HFFc6 (cell line): ENCODE measurements at places on chromosomes 16 and 17. TPM values are rescaled to one million over a fixed set of nuclear protein-coding genes. Genes with fewer than 3 reads are reported as not detected.
A peak's percentile ranks its signal among the peaks of the same experiment; 100 is the strongest.

- no peak overlapping the region for H3K4me3 ChIP-seq
- H3K27me3 ChIP-seq = peaks cover 2% of the 10 kb centered on the region; the same call in 1 of the 2 replicates
- H3K36me3 ChIP-seq = peaks cover 16% of the 10 kb centered on the region; the same call in 1 of the 2 replicates
Observed at GRCh38 chr16:12011565-12011964, 35.0 kb downstream of the SNX29 start.

The MEOX1 gene
- not detected in 3 replicates for total RNA-seq

The GPR179 gene
- 0.02 TPM in 1 of 3 replicates, not detected in the others for total RNA-seq

DNA sequence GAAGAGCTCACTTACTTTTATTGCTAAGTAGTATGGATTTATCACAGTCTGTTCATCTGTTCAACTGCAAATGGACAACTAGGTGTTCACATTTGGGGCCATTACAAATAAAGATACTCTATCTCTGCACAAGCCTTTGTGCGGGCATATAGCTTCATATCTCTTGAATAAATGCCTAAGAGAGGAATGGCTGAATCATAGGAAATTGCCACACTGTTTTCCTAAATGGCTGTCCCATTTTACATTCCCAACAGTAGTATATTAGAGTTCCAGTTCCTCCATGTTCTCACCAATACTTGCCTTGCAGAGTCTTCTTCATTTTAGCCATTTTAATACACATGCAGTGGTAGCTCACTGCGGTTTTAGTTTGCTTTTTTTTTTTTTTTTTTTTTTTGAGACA is 20.5 kb downstream of the NSMCE1 start:
- H3K36me3 ChIP-seq = peaks cover 18% of the 10 kb centered on the region
- no peak for DNase-seq
- H3K4me3 ChIP-seq = no peak overlapping the region

DNA sequence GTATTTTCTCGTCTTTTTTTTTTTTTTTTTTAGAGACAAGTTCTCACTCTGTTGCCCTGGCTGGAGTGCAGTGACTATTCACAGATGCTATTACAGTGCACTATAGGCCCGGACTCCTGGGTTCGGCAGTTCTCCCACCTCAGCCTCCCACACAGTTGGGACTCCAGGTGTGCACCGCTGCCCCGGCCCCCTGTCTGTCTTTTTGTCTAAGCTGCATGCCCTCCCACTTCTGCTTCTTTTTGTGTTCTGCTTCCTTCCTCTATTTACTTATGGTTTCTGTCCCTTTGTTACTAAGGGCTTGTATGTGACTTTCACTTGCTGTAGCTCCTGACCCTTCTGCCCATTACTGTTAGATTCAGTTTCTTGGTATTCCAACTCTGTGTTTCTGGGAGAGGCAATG is 20.5 kb downstream of the SLC7A6 start:
- no peak for DNase-seq
- H3K4me3 ChIP-seq = no peak overlapping the region
- H3K4me1 ChIP-seq = peaks cover 43% of the 10 kb centered on the region
- no peaks in the 10 kb centered on the region; the same call in 1 of the 2 replicates for H3K27me3 ChIP-seq
- H3K36me3 ChIP-seq = peaks cover 59% of the 10 kb centered on the region
- 0 out of 2 replicates have a peak overlapping the region, but pooled peaks have one; percentile 8 for H3K27ac ChIP-seq

DNA sequence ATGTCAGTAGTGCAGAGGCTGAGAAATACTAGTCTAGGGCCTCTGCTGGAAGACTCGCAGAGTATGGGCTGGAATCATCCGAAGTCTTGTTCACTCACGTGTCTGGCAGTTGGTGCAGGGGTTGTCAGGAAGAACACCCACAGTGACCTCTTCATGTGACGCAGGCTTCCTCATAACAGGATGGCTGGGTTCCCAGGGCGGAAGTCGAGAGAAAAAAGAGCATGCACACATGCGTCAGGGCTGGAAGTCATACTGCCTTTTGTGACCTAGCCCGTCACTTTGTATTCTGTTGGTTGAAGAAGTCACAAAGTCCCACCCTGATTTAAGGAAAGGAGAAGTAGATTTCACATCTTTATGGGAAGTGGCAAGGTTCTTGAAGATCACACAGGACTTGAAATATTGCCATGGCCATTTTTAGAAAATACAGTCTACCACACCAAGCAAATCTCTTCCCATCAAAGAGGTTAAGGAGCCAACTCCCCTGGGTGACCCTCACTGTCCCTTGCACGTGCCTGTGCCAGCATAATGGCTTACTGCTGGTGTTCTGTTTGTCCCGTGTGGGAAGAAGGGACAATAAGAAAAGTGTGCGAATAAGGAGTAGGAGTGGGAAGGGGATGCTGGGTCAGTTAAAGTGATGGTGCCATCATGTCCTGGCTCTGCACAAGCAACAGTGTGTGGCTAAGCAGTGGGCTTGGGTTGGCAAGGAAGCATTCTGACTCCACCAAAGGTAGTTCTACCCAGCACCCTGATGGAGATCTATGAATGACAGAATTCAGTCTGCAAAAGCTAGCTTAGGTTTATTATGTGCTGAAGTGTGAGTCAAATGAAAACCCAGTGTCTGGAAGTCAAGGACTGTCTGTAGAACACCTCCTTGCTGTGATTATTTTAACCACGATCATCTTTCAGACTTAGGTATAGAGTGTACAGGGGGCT is 28.1 kb downstream of the HEATR3 start:
- H3K27ac ChIP-seq = peak overlapping the region; percentile 18; the same call in 1 of the 2 replicates
- H3K4me1 ChIP-seq = peaks cover 22% of the 10 kb centered on the region
- H3K36me3 ChIP-seq = peaks cover 20% of the 10 kb centered on the region
- no peak for DNase-seq
- no peak overlapping the region for H3K4me3 ChIP-seq

The GPR139 gene
- not detected in 2 replicates for total RNA-seq

GRCh38 chr16:27326251-27326650 is 12.5 kb downstream of the IL4R start:
- peaks cover 68% of the 10 kb centered on the region for H3K4me1 ChIP-seq
- H3K4me3 ChIP-seq = no peak overlapping the region
- H3K27me3 ChIP-seq = peaks cover 1% of the 10 kb centered on the region; the same call in 1 of the 2 replicates
- DNase-seq = no peak
- H3K27ac ChIP-seq = peak overlapping the region; percentile 98

DNA sequence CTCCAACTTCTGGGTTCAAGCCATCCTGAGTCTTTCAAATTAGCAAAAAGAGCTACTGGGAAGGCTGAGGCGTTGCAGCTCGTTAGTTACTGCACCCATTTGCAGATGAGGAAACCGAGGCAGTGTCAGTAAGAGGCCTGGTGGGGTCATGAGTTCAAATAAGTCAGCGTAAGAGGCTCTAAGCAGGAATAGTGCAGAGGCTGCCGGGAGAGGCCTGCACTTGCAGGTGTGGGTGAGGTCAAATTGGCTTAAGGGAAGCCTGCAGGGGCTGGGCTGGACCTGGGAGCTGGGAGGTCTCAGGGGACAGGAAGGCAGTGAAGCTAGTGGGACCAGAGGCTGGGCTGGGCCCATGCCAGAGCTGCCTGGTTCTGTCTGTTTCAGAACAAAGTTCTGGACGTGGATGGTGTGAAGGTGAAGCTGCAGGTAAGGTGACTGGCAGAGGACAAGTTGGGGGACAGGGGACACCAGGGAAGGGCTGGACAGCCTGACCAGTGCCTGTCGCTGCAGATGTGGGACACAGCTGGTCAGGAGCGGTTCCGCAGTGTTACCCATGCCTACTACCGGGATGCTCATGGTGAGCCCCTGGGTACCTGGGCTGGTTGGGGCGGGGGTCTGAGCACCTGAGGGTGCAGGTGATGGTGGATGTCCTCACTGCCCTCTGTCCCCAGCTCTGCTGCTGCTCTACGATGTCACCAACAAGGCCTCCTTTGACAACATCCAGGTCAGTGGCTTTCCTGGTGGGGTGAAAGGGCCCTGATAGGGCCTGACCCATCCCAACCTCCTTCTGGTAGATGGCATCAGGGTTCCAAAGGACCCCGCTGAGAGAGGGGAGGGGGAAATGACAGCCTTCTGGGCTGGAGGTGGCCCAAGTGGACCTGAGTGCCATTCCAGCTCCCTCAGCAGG is 3.0 kb downstream of the RAB26 start:
- H3K4me1 ChIP-seq = peaks cover 29% of the 10 kb centered on the region
- peaks cover 43% of the 10 kb centered on the region for H3K27me3 ChIP-seq
- H3K36me3 ChIP-seq = peaks cover 31% of the 10 kb centered on the region
- H3K4me3 ChIP-seq = peak overlapping the region; percentile 91
- H3K27ac ChIP-seq = peak overlapping the region; percentile 92

- H3K27me3 ChIP-seq = peaks cover 36% of the 10 kb centered on the region
- H3K27ac ChIP-seq = no peak overlapping the region
- no peaks in the 10 kb centered on the region for H3K36me3 ChIP-seq
- H3K4me1 ChIP-seq = no peaks in the 10 kb centered on the region
- peak; percentile 41 for DNase-seq
Observed at GRCh38 chr17:57747221-57748017, 2.3 kb upstream of the CCDC182 start.

The DLX3 gene
- total RNA-seq = not detected in 3 replicates

The NPIPA2 gene
- total RNA-seq = 3.7 TPM in 1 of 3 replicates, not detected in the others

The TM4SF5 gene
- total RNA-seq = not detected in 3 replicates

DNA sequence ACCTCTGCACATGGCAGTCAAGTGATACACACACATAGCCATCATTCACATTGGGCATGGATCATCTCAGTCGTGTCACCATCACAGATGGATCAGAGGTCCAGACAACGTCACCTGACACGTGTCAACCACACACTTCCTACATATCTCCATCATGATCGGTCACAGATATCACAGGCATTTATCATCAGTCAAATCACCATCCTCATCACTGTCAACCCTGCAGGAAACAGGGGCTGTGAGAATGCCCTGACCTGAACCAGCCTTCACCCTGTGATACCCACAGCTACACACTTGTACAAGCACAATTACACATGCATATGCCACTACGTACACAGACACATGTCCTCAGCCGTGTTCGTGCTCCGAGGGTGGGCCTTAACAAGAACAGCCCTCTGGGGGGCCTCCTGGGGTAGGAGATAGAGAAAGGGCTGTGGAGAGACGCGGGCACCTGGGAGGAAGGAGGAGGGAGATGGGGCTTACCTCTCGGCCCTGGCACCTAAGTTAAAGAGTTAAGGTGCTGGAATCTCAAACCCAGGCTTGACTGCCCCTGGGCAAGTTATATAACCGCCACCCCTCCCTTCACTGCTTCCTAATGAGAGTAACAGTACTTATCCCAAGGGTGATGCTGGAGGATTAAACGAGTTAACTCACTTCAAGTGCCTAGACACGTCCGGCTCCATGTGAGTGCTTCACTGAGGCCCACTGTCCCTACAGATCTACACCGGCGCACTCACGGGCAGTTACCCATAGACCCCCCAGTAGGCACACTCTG is 1.1 kb downstream of the SLC12A4 start:
- peaks cover 5% of the 10 kb centered on the region; the same call in 1 of the 2 replicates for H3K27me3 ChIP-seq
- peak overlapping the region; percentile 100 for H3K4me3 ChIP-seq
- peak overlapping the region; percentile 97 for H3K27ac ChIP-seq
- H3K36me3 ChIP-seq = peaks cover 41% of the 10 kb centered on the region
- DNase-seq = peak; percentile 45

The XYLT2 gene
- total RNA-seq = 39.9 to 46.1 TPM (median 39.9 TPM) in 3 replicates

The MYH13 gene
- total RNA-seq = not detected in 3 replicates

- H3K27me3 ChIP-seq = no peaks in the 10 kb centered on the region; the same call in 1 of the 2 replicates
- H3K36me3 ChIP-seq = peaks cover 35% of the 10 kb centered on the region
- H3K4me1 ChIP-seq = peaks cover 64% of the 10 kb centered on the region
- peak overlapping the region; percentile 96 for H3K27ac ChIP-seq
- peak overlapping the region; percentile 76 for H3K4me3 ChIP-seq
Observed at GRCh38 chr17:30519707-30520106, 42.5 kb downstream of the GOSR1 start.

GRCh38 chr17:72890711-72891110 is 201.8 kb downstream of the SLC39A11 start:
- H3K36me3 ChIP-seq = peaks cover 18% of the 10 kb centered on the region
- peak overlapping the region; percentile 43 for H3K4me3 ChIP-seq
- peak; percentile 49 for DNase-seq
- peaks cover 71% of the 10 kb centered on the region for H3K4me1 ChIP-seq
- H3K27me3 ChIP-seq = no peaks in the 10 kb centered on the region
- peak overlapping the region; percentile 82 for H3K27ac ChIP-seq

DNA sequence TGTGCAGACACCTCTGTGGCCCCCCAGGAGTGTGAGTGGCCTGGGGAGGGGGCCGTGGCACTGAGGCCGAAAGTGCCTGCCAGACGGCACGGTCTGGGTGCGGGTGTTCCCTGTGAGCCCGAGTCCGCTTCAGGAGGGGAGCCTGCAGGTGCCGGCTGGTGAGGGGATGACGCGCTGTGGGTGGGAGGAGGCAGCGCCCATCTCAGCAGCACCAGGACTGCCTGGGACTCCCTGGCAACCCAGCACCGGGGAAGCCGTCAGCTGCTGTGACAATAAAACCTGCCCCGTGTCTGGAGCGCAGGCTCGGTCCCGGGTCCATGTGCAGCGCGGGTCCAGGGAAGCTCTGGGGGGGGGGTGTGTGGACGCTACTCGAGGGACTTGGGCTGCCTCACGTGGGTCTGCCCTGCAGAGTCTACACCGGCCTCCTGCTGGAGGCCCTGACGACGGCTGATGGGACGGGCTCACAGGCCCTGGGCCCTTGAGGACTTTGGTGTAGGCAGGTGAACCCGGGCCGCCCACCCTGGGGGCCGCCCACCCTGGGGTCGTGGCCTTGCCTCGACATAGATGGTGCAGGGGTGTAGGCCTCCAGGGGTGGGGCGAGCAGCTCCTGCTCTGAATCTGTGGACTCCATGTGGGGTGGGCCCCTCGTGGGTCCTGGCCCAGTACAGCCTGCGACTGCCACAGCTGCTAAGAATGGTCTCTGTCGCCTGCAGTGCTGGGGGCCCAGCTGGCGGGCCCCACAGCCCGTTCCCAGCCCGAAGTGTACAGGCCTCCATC is 5.9 kb upstream of the RAB40C start:
- DNase-seq = no peak
- H3K27me3 ChIP-seq = peaks cover 4% of the 10 kb centered on the region
- peaks cover 18% of the 10 kb centered on the region for H3K4me1 ChIP-seq

DNA sequence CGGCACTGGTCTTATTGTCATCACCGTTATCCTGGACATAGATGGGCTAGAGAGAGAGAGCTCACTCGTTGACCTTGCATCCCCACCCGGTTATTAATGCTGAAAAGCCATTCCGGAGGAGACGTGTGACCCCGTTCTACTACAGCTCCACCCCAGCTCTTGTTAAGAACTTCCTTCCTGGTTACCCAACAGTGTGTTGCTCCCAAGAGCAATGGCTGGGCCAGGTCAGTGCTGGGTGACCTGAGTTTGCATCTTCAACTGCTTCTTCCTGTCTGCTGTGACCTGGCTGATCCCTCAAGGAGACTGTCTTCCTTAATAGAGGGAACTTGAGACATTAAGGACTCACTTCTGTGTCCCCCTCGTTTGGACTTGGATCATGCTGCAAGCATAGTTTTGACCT is 96.1 kb upstream of the SDK2 start:
- H3K36me3 ChIP-seq = peaks cover 5% of the 10 kb centered on the region
- H3K27ac ChIP-seq = no peak overlapping the region
- no peak for DNase-seq
- no peaks in the 10 kb centered on the region for H3K4me1 ChIP-seq

The SLC47A2 gene
- total RNA-seq = not detected in 3 replicates

DNA sequence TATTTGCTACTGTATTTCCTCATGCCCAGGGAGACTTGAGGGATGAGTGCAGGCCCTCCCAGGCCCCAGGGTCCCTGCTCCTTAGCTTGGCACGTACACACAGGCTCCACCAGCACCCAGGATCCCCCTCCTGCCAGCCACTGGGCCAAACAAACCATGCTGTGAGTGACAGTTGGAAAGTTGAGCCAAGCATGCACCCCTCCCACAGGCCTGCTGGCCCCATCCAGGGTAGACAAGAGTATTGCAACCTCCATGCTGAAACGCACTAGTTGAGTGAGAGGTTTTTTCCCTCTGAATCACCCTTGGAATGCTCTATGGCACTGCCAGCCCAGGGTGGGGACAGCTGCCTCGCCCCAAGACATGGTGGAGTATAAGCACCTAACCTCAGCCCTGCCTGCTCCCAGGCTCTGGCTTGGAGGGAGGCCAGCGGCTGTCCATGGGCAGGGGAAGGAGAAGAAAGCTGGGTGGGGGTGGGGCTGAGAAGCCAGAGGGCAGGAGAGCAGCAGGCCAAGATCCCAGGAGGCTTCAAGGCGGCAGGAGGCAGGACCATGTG is 49.6 kb downstream of the PITPNM3 start:
- H3K4me3 ChIP-seq = peak overlapping the region; percentile 27; the same call in 1 of the 2 replicates
- peak; percentile 49 for DNase-seq
- no peaks in the 10 kb centered on the region; the same call in 1 of the 2 replicates for H3K4me1 ChIP-seq
- peaks cover 6% of the 10 kb centered on the region for H3K27me3 ChIP-seq

The NPIPA7 gene
- total RNA-seq = 6.2 to 12.0 TPM (median 11.2 TPM) in 3 replicates
